ENCODE measurements at places on chromosomes 11 and 22.

DNA sequence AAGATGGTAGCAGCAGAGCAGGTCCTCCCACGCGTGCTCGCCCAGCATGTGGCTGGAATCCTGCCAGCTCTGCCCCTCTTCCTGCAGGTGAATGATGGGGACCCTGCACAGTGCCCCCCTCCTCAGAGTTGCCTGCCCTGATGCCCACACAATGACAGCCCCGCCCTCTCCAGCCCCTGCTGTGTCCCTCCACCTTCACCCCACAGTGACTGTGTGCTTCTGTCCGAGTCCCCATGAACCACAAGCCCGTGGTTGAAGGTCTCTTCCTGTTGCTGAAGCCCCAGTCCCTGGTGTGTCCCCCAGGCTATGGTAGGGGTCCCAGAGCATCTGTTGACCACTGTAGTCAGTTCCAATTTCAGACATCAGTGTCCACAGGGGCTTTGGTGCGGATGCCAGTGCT is 71.0 kb downstream of the BRD1 start:
- DNase-seq, result no peak

DNA sequence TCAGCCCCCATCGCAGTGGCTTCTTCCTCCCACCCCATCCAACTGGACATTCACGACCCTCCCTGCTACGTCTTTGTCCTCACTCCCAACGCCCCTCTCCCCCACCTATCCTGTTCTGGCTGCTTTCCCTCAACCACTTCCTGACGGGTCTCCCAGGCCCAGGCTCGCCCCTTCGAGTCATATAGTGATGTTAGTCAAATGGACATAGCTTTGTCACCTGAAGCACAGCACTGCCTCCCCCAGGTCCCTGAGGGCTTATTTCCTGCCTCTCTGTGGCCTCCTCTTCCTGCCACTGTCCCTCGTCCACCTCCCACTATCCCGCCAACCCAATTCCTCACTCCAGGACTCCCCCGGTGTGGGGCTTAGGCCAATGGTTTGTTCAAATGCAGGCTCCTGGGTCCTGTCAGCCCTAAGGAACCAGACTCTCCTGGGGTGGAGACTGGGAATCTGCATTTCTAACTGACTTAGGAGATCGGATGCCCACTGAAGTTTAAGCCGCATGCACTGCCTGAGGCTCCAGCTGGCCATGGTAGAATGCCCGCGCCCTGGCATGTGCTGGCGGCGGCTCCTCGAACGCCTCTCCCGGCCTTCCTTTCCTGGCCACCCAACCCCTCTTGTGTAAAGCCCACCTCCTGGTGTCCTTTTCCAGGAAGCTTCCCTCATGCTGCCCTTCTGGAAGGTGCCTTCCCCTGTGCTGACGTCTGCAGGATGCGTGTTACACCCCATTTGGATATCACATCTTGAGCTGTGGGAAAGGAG is 18.3 kb downstream of the SUN2 start:
- DNase-seq, result no peak

DNA sequence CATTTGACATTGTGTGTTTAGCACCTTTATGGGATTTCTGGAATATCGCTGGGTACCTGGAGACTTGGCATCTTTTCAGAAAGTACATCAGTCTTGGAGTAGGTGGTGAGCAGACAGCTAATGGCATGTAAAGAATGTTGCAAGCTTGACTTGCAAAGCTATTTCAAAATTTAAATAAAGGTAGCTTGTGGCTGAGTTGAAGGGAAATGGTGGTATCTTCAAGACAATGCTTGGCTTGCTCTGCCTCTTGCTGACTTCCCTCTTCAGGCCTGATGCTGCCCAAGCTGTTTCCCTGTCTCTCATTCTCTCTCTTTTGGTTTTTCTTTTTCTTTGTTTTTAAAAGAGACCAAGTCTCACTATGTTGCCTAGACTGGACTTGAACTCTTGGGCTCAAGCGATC is 13.2 kb downstream of the ZNRF3 start:
- DNase-seq, result no peak

GRCh38 chr11:9380773-9381172 is 3.7 kb upstream of the IPO7 start:
- peak; percentile 22 for DNase-seq

DNA sequence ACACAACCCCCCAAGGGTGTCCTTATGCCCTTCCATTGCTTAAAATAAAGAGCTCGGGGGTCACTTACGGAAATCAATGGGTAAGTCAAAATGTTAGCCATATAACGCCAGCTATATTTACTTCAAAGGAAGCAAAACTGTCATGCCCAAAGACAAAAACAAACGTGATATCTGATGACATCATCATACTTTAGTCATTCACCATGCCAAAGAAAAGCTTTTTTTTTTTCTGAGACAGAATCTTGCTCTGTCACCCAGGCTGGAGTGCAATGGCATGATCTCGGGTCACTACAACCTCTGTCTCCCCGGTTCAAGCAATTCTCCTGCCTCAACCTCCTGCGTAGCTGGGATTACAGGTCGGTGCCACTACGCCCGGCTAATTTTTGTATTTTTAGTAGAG is 47.7 kb upstream of the SC5D start:
- DNase-seq, result no peak

GRCh38 chr22:49460592-49461281 is 366.9 kb downstream of the BRD1 start:
- no peak for DNase-seq

- no peak for DNase-seq
Measured at GRCh38 chr11:70483917-70484316, 85.6 kb downstream of the CTTN start.

GRCh38 chr11:108224366-108224765 is 1.5 kb downstream of the ATM start:
- no peak for DNase-seq

- no peak for DNase-seq
Measured at GRCh38 chr11:86511086-86511551, 136.4 kb downstream of the CCDC81 start.

- peak; percentile 89 for DNase-seq
Measured at GRCh38 chr11:61718621-61719302, 33.7 kb upstream of the MYRF start.

- peak; percentile 91 for DNase-seq
Measured at GRCh38 chr11:46238967-46239800, 38.3 kb upstream of the CREB3L1 start.
